ENCODE measurements at places on chromosomes 12 and 14.

DNA sequence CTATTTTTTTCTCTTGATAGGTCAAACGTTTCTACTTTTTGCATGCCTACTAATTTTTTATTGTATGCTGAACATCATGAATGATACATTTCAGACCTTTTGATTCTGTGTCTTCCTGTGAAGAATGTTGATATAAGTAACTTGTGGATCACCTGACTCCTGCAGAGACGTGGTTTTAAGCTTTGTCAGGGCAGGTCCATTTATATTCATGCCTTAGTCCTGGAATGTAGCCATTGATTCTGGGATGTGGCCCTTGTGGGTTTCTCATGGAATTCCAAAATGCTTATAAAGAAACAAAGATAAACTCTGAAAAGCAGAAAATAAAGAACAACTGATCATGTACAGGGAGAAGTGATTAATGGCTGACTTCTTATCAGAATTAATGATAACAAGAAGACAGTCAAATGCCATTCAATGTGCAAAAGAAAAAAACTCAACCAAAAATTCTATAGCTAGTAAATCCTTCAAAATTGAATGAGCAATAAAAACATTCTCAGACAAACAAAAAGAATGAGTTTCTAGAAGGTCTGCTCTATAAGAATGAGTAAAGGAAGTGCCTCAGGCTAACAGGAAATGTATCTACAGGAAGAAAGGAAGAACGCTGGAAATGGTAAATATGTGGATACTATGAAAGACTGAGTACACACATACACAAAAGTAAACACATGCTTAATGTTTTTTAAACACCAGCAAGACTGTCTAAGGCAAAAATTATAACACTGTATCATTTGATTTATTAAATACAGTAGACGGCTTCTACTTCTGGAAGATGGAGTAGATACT lies 284.8 kb upstream of the DIO3 start:
- no peak for DNase-seq

DNA sequence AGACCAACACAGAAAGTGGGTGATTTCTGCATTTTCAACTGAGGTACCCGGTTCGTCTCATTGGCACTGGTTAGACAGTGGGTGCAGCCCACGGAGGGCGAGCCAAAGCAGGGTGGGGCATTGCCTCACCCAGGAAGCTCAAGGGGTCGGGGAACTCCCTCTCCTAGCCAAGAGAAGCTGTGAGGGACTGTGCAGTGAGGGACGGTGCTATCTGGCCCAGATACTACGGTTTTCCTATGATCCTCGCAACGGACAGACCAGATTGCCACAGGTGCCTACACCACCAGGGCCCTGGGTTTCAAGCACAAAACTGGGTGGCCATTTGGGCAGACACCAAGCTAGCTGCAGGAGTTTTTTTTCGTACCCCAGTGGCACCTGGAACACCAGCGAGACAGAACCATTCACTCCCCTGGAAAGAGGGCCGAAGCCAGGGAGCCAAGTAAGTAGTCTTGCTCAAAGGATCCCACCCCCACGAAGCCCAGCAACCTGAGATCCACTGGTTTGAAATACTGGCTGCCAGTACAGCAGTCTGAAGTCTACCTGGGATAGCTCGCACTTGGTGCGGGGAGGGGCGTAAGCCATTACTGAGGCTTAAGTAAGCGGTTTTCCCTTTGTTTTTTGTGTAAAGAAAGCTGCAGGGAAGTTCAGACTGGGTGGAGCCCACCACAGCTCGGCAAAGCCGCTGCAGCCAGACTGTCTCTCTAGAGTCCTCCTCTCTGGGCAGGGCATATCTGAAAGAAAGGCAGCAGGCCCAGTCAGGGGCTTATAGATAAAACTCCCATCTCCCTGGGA lies 25.5 kb upstream of the NAA30 start:
- no peak for DNase-seq

- no peak for DNase-seq
Measured at GRCh38 chr14:37124614-37125013, 47.8 kb downstream of the SLC25A21 start.

DNA sequence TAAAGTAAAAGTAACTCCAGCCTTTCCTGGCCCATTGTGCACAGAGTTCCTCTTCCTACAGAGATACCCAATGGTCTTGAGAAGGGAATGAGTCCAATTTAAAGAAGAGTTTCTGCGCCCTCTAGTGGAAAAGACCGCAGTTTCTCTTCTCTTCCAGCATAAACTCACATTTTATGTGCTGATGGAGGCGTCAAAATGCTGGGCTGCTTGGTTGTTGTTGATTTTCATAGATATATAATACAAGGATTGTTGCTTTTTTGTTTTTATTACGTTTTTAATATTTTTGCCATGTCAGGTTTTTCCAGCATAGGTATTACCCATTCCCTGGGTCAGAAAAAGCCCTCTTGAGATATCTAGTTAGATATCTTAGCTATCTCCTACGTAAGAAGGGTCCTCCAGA lies 356.9 kb upstream of the STXBP6 start:
- DNase-seq = peak; percentile 28

GRCh38 chr14:75153295-75153694 lies 23.1 kb downstream of the TMED10 start:
- no peak for DNase-seq

- no peak for DNase-seq
Measured at GRCh38 chr12:103547376-103547775, 39.7 kb upstream of the STAB2 start.

DNA sequence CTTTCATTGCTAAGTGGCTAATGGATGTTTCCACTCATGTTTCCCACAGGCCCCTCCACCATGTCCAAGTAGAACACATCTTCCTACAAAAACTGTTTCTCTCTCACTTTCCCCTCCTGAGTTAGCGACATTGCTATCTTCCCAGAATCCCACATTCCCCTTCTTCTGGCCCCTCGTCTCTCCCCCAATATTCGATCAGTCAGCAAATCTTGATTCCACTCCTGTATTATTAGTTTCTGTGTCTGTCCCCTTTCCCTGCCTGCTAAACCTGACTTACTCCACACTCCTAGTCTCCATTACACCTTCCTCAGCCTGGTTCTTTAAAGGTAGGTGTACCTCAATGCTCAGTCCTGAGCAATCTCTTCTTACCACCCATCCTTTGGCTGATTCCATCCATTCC lies 19.3 kb upstream of the SAMD4A start:
- DNase-seq = no peak

DNA sequence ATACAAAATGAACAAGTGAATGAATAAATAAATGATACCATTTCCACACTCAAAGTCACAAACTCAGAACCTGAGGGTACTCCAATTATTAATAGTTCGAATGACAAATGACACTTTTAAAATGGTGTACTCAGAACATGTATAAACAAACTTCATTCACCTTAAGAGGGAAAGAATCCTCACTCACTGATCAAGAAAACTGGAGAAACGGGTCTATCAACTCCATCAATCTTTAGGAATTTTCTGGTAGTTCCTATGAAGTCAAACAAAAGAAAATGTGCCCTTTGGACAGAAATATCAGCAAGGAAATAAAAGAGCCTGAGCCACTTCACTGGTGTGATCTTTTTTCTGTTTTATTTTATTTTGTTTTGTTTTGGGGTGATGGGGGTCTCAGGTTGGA lies 5.2 kb upstream of the NRDE2 start:
- no peak for DNase-seq

- peak; percentile 75 for DNase-seq
Measured at GRCh38 chr14:90698379-90698869, 117.8 kb downstream of the TTC7B start.

DNA sequence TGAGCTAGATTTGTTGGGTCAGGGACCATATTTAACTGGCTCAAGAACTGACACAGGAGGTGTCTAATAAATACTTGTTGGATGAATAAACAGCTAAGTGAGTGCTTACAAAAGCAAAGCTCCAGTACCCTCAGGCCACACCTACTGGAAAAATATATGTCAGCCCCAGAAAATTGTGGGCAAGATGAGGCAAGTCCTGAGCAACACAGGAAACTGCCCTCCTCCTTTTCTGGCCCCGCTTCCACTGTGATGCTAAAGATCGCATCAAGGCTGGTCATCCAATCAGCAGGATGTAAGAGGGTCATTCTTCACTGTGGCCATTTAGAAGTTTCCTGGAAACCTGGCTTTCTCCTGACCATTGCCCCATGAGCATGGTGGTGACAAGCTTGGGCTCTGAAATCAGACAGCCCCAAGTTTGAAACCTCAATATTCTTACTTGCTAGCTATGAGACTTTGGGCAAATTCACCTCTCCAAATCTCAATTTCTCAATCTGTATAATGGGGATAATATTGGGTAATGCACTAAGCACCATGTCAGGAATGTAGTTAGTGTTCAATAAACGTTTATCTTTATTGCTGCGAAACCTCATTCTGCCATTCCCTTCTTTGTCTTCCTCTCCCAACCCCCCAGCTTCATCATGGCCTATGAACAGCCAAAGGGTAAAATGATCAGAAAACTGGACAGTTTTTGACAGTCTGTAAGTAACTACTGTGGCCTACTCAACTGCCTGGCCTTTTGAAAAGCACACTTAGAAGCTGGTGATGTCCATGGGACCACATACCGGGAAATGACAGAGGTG lies 139.3 kb upstream of the PZP start:
- DNase-seq = no peak

- DNase-seq = no peak
Measured at GRCh38 chr14:103129301-103130016, 6.2 kb downstream of the TNFAIP2 start.

- DNase-seq = no peak
Measured at GRCh38 chr14:78005325-78005724, 164.8 kb upstream of the NRXN3 start.

GRCh38 chr14:58131386-58131785 lies 20.6 kb downstream of the ARMH4 start:
- DNase-seq = no peak

DNA sequence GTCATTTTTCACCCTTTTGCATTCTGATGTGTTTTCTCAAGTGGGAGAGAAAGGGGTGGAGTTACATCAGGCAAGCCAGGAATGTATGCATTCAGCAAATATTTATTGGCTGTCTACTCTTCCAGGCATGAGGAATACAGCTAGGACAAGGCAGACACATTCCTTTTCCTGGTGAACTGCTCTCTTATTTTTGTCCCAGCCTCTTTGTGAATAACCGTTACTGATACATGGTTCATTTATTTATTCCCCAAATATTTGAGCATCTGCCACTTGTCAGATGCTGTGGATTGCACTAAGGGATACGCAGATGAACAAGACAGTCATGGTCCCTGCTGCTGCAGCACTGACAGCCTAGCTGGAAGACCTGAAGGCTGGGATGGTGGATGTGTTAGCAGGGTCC lies 6.1 kb downstream of the PELI2 start:
- no peak for DNase-seq

DNA sequence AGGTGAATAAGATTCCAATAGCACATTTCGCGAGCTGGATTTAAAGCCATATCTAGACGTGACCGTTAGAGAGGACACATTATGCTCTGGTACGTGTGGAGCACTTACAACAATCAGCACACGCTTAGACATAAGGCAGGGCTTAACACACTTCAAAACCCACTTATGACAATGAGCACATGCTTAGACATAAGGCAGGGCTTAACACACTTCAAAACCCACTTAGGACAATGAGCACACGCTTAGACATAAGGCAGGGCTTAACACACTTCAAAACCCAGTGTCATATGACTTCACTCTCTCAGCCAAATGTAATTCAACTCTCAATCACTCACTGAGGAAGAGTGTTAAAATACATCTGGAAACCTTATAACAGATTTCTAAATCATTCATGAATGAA lies 11.2 kb upstream of the PLD4 start:
- DNase-seq = peak; percentile 19

All from NCI-H1092 (cell line).